ENCODE measurements at places on chromosomes 2 and 18.

DNA sequence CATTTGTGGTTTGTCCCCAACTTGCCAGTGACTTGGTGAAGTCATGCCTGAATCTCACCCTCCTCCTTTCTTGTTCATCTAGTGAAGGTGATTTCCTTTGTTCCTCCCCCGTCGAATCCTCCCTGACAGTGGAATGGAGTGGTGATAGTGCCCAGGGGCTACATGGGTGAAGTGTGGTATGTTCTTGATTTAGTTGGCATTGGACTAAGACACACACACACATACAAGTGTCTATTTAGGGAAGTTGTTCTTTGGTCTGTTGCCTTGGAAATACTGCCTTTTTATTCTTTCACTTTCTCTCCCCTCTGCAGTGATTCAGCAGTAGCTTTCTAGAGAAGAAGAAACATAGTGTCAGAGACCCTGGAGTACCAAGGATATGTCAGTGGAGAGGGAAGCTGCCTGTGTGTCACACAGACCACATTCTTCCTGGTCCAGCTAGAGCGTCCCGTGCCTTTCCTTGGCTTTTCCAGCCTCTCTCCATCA, 10.9 kb downstream of the INPP4A start:
- DNase-seq = no peak

GRCh38 chr18:32258558-32259204, 68.8 kb downstream of the MEP1B start:
- no peak for DNase-seq

GRCh38 chr2:27261926-27262298, 935 bp downstream of the SLC30A3 start:
- no peak for DNase-seq

DNA sequence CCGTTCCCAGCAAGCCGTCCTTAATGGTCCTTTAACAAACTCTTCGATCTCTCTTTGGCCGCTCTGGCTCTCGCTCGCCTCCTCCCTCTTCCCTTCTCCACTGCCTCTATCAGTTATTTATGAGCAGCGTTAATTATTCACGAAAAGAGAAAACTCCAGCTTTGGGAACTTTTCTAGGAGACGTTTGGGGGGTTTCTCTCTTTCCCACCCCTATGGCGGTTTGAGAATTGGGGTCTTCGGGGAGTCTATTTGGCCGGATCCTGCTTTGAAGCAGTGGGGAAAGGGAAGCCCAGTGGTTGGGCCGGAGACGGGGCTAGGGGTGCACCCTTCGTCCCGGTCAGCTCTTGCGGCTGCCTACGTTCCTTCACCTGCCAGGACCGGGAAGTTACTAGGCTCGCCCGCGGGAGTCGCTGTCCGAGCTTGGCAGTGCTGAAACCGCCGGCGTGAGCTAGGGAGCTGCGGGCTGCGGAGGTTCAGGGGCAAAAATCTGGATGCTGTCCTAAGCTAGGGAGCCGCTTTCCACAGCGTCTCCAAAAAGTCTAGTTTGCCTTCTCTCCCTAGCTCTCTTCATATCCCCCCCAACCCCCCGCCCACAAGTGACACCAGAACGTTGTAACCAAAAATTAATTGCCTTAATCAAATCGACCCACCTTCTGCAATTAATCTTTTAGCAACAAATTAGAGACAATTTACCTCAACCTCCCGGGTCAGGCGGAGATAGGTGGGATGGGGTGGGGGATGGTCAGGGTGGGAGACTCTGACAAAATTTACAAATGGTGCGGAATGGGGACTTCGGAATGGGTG, 8.9 kb upstream of the SKOR2 start:
- no peak for DNase-seq

- DNase-seq = no peak
These were observed 72.6 kb downstream of the AGAP1 start for GRCh38 chr2:235566415-235566814.

DNA sequence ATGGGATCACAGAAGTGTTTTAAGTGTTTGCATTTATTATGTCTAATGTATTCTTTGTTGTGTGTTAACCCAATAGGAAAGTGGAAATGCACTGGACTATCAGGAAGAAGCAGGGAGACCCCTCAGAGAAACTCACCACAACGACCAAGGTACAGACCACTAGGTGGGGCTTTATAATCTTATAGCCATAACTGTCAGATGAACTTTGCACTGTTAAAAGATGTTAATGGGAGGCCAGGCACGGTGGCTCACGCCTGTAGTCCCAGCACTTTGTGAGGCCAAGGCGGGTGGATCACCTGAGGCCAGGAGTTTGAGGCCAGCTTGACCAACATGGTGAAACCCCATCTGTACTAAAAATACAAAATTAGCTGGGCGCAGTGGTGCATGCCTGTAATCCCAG, 73.2 kb downstream of the SUMO1 start:
- DNase-seq = no peak

DNA sequence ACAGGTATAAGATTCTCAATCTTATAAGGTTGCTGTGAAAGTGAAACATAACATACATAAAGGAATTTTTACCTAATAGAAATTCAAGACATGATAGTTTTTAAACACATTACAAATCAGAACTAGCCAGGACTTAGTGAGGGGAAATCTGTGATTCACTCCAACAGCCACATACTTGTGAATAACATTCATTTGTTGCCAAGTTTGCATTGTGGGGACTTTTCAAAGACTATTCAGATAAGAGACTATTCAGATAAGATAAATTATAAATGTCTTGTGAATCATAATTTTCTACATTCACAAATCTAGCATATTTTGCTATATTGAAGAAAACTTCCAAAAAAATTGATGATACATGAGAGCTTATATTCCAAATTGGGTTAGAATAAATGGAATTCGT, 345.3 kb upstream of the CDH20 start:
- no peak for DNase-seq

- no peak for DNase-seq
These were observed 374.4 kb downstream of the PLCL1 start for GRCh38 chr2:198178766-198179165.
